ENCODE measurements at places on chromosomes 4 and X.

DNA sequence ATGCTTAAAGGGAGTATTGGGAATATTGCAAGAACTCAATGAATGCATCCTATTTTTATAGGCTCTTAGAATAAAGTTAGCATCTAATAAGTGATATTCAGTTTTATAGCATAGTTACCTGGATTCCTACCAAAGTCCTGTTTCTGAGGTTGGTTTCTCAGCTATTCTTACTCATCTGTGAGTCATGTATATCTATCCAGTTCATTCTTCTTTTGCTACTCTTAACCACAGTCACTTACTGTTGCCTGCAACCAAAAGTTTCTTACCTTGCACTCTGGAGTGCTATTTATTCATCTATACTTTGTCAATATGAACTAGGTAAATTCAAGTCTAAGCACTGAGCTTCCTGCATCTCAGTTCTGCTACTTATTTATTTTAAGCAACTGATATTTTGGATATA lies 322.5 kb downstream of the HS3ST1 start:
- DNase-seq = no peak

GRCh38 chr4:98993419-98994071 lies 2.0 kb upstream of the METAP1 start:
- DNase-seq = no peak

DNA sequence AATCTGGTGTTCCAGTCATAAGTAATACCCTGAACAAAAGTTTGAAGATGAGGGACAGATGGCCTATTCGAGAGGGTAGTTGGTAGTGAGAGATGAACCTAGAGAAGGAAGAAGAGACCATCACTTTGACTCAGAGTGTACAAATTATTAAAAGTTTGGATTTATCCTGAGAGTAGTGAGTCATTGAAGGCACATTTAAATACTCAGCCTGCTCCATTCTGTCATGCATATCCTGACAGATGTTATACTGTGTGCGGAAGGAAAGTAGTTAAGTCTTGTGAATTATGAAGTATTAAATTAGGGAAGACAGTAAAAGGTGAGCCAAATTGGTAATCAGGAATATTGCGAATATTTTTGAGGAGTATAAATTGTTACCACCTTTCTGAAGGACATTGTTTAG lies 93.1 kb downstream of the KLHL34 start:
- no peak for DNase-seq

DNA sequence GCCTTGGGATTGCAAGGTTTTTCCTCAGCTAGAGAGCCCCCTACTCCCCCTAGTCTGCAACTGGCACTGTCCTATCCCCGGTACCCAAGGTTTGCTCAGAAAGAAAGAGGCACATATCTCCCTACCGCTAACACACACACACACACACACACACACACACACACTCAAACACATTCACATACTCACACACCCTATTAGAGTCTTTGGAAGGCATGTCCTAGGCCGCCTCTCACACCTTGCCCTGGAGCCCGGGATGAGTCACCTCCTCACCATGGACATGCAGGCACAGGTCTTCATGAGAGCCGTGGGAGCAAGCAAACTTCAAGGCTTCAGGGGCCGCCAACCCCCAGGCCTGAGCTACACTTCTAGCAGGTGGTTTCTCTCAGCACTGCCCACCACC lies 49.2 kb downstream of the PJA1 start:
- DNase-seq = no peak
